Activated CD4-positive, alpha-beta memory T cell treated with anti-CD3 and anti-CD28 coated beads for 36 hours (primary cell): ENCODE measurements at places on chromosomes 16 and 17. TPM values are rescaled to one million over a fixed set of nuclear protein-coding genes. Genes with fewer than 3 reads are reported as not detected.

MMP28 gene
- not detected for total RNA-seq

SULT1A1 gene
- total RNA-seq = 9.0 TPM

CTRB1 gene
- total RNA-seq = not detected

ADGRG3 gene
- not detected for total RNA-seq

MYL11 gene
- total RNA-seq = 0.83 TPM

TAC4 gene
- not detected for total RNA-seq

MT1A gene
- 0.94 TPM for total RNA-seq
